ENCODE measurements at places on chromosomes 5 and 9.

GRCh38 chr9:70639853-70640814 lies 225.7 kb upstream of the KLF9 start:
- no peaks in the 10 kb centered on the region for H3K4me1 ChIP-seq
- no peaks in the 10 kb centered on the region for H3K27me3 ChIP-seq
- H3K4me3 ChIP-seq = no peak overlapping the region
- H3K27ac ChIP-seq = no peak overlapping the region
- peak; percentile 22 for DNase-seq
- no peaks in the 10 kb centered on the region for H3K36me3 ChIP-seq

- no peak overlapping the region for H3K27ac ChIP-seq
- peaks cover 4% of the 10 kb centered on the region for H3K36me3 ChIP-seq
- no peaks in the 10 kb centered on the region for H3K27me3 ChIP-seq
- no peaks in the 10 kb centered on the region for H3K4me1 ChIP-seq
- H3K4me3 ChIP-seq = no peak overlapping the region
These were observed 18.7 kb upstream of the NRARP start for GRCh38 chr9:137320555-137321384.

- DNase-seq = no peak
- H3K27me3 ChIP-seq = peaks cover 53% of the 10 kb centered on the region
- H3K4me3 ChIP-seq = peak overlapping the region; percentile 90
- H3K27ac ChIP-seq = peak overlapping the region; percentile 4
These were observed 572 bp downstream of the NR4A3 start for GRCh38 chr9:99822109-99822805.

DNA sequence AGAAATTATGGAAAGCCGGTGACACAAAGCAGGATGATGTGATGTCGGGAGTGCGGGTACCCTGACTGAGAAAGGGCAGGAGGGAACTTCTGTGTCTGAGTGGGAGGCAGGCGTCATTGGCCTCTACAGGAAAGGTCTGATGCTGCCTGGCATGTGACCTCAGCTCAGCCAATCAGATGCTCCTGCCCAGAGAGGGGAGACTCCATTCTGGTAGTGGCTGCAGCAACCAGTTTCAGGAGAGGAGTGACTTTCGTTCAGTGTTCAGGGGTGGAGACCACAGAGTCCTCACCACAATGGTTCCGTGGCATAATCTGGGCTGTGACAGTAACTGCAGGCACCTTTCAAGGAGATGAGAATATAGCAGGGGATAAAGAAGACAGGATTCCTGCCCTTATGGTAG lies 6.7 kb upstream of the SFXN1 start:
- H3K36me3 ChIP-seq = no peaks in the 10 kb centered on the region
- DNase-seq = no peak
- H3K27me3 ChIP-seq = peaks cover 92% of the 10 kb centered on the region
- no peaks in the 10 kb centered on the region for H3K4me1 ChIP-seq

- H3K27ac ChIP-seq = no peak overlapping the region
- H3K4me1 ChIP-seq = peaks cover 43% of the 10 kb centered on the region
- no peaks in the 10 kb centered on the region for H3K27me3 ChIP-seq
- peaks cover 62% of the 10 kb centered on the region for H3K36me3 ChIP-seq
- DNase-seq = no peak
These were observed 25.6 kb downstream of the SLC12A2 start for GRCh38 chr5:128109138-128109537.

- H3K27ac ChIP-seq = no peak overlapping the region
- no peak for DNase-seq
- H3K4me3 ChIP-seq = no peak overlapping the region
These were observed 252.2 kb downstream of the NR2F1-AS1 start for GRCh38 chr5:93328833-93329232.

DNA sequence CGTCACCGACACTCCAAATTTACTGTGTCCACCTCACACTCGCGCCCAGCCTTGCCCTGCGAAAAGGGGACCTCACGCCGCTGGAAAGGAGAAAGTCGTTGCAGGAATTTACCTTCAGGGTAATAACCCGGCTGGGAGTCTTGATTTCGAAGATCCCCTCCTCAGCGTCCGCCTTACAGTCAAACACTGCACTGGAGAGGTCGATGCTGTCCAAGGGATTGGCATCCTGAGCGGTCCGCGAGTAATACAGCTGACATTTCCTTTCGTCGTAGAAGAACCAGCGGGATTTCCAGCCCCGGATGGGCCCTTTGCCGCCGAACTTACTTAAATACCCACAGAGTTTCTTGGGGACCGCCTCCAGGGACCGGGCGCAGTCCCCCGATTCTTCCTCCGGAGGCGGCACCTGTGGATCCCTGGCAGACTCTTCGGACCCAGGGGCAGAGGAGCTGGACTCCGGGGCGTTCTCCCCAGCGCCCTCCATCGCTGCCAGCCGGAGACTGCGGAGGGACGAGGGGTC lies 330 bp downstream of the TBC1D2 start:
- peak overlapping the region; percentile 27 for H3K27ac ChIP-seq
- peaks cover 36% of the 10 kb centered on the region for H3K4me1 ChIP-seq
- H3K36me3 ChIP-seq = peaks cover 33% of the 10 kb centered on the region
- peak overlapping the region; percentile 82 for H3K4me3 ChIP-seq
- no peaks in the 10 kb centered on the region for H3K27me3 ChIP-seq

GRCh38 chr5:124927735-124928134 lies 181.3 kb upstream of the ZNF608 start:
- no peaks in the 10 kb centered on the region for H3K27me3 ChIP-seq
- H3K36me3 ChIP-seq = no peaks in the 10 kb centered on the region
- H3K4me3 ChIP-seq = no peak overlapping the region

- no peak for DNase-seq
- H3K27ac ChIP-seq = no peak overlapping the region
- no peaks in the 10 kb centered on the region for H3K4me1 ChIP-seq
- H3K27me3 ChIP-seq = no peaks in the 10 kb centered on the region
- no peak overlapping the region for H3K4me3 ChIP-seq
These were observed 15.9 kb upstream of the C5orf63 start for GRCh38 chr5:127089191-127089590.

DNA sequence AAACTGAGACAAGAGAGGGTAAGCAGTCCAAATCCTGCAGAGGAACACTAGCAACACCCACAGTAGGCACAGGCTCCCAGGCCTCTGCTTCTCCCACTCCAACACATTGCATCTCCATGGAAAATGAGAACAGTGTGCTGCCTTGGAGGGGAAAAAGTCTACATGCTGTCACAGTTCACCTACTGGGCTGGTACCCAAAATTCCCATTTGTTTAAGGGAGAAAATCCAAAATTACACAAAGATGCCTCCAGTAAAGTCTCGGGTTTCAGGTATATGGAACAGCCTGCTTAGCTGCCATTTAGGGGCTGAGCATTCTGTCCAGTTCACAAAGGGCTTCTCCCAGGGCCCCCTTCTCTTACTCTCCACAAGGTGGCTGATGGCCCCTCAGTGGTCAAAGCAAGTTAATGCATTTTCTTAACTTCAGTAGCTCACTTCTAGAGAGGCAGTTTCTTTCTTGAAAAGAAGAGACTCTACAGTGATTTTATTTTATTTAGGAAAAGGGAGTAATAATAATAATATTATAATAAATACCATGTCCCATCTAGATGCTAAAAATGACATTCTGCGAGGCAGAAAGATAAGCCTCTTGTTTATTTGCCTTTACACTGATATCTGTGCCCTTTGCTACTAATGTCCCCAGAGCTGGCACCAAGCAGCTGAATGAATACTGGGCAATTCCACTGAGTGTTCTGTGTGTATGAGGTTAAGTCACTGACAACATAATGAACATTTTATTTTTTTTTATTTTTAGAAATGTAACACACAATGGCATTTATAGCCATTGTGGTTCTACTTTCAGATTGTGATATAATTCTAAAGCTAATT lies 89.4 kb downstream of the RGS7BP start:
- H3K36me3 ChIP-seq = no peaks in the 10 kb centered on the region
- peak; percentile 10 for DNase-seq
- no peak overlapping the region for H3K4me3 ChIP-seq
- H3K27ac ChIP-seq = no peak overlapping the region
- no peaks in the 10 kb centered on the region for H3K27me3 ChIP-seq

DNA sequence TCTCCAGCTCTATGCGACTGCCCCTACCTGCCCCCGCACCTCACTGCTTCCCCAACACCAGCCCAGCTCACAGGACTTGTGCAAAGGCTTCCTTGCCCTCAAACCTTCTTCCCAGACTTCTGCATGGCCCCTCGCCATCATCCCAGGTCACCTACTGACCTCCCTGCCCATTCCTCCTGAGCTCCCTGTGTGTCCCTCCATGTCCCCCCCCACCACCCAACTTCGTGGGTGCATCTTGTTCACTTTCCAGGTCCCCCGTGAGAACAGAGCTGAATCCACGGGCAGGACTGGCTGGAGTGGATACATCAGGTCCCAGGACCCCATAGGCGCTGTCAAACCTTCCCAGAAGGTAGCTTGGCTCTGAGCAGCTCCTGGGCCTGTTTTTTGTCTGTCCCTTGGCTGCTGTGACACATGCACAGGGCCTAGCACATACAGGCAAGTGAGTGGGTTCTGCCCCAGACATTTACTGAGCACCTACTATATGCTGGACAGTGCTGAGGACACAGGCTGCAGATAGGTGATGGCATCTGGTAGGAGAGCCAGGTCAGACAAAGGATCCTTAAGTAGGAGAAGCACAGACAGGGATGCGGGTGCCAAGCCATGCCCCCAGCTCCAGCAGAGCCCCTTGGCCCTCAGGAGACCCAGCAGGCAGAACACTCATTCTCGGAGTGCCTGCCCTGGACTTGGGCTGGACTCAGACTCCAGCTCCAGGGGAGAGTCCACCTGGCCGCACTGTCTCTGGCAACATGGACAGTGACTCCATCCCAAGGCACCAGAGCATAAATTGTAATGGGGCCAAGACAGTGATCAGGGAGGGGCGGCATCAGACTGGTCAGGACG lies 15.0 kb downstream of the NINJ1 start:
- peak overlapping the region; percentile 80 for H3K27ac ChIP-seq
- H3K4me1 ChIP-seq = peaks cover 11% of the 10 kb centered on the region
- DNase-seq = no peak
- H3K4me3 ChIP-seq = no peak overlapping the region

- peaks cover 14% of the 10 kb centered on the region for H3K27me3 ChIP-seq
- DNase-seq = no peak
- H3K36me3 ChIP-seq = no peaks in the 10 kb centered on the region
These were observed 51.0 kb upstream of the RNU6ATAC start for GRCh38 chr9:134215420-134215698.

GRCh38 chr5:140159014-140159927 lies 15.7 kb upstream of the CYSTM1 start:
- DNase-seq = no peak
- peaks cover 24% of the 10 kb centered on the region for H3K4me1 ChIP-seq
- H3K27me3 ChIP-seq = no peaks in the 10 kb centered on the region
- peaks cover 6% of the 10 kb centered on the region for H3K36me3 ChIP-seq
- H3K27ac ChIP-seq = no peak overlapping the region
- H3K4me3 ChIP-seq = no peak overlapping the region

GRCh38 chr5:166285361-166285760 lies 2006.1 kb upstream of the WWC1 start:
- H3K4me3 ChIP-seq = no peak overlapping the region
- H3K27ac ChIP-seq = no peak overlapping the region
- H3K36me3 ChIP-seq = no peaks in the 10 kb centered on the region
- no peaks in the 10 kb centered on the region for H3K27me3 ChIP-seq
- no peaks in the 10 kb centered on the region for H3K4me1 ChIP-seq
- no peak for DNase-seq

DNA sequence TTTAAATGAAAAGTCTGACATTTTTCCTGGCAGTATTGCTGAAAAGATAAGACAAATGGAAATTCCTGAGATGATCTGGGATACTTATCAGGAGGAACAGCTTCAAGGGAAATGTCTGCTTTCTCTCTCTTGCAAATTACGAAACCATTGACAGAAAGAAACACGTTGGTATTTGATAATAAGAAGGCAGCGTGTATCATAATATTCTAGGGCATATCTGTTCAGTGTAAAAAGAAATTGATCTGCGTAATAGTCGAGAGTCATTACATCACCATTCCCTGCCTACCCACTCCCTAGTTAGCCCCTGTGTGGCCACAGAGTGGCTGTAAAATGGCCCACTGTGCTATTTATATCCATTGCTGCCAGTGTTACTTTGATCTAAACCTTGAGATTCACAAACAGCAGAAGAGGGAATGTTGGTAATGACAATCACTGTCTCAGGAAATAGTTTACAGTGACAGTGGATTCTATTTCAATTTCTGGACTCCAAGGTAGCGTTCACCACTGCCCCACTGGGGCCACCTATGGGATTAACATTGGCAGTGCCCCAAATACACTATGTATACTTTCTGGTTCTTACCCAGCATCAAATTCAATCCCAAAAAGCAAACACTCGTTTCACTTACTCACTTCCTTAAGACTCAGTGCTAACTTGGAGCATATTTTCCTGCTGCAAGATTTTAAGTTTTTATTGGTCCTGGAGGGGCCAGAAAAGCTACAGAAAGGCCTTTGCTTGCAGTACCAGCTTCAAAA lies 133.4 kb upstream of the GAS1 start:
- H3K27me3 ChIP-seq = peaks cover 25% of the 10 kb centered on the region
- no peaks in the 10 kb centered on the region for H3K4me1 ChIP-seq
- H3K4me3 ChIP-seq = no peak overlapping the region
- H3K27ac ChIP-seq = no peak overlapping the region
- H3K36me3 ChIP-seq = no peaks in the 10 kb centered on the region
- DNase-seq = peak; percentile 3

DNA sequence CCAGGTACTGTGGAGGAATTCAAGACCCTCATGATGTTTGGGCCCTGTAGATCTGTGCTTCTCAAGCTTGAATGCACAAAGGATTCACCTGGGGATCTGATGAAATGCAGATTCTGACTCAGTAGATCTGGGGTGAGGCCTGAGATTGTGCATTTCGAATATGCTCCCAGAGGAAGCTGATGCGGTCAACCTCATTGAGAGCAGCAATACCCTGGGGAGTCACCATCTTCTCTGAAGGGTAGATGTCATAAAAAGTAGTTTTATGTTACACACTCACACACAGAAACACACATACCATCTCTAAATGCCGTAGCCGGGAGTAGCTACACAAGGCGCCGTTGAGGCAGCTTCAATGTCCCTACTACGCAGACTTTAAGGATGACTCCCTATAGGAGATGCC lies 55.8 kb upstream of the CPEB4 start:
- H3K27ac ChIP-seq = no peak overlapping the region
- no peaks in the 10 kb centered on the region for H3K27me3 ChIP-seq
- no peaks in the 10 kb centered on the region for H3K4me1 ChIP-seq
- no peak overlapping the region for H3K4me3 ChIP-seq
- no peaks in the 10 kb centered on the region for H3K36me3 ChIP-seq
- no peak for DNase-seq

- DNase-seq = no peak
- no peaks in the 10 kb centered on the region for H3K27me3 ChIP-seq
- peaks cover 52% of the 10 kb centered on the region for H3K36me3 ChIP-seq
- peaks cover 16% of the 10 kb centered on the region for H3K4me1 ChIP-seq
These were observed 2.2 kb upstream of the STOML2 start for GRCh38 chr9:35105126-35105525.

- H3K4me3 ChIP-seq = no peak overlapping the region
- no peak overlapping the region for H3K27ac ChIP-seq
- no peaks in the 10 kb centered on the region for H3K27me3 ChIP-seq
- DNase-seq = no peak
- no peaks in the 10 kb centered on the region for H3K4me1 ChIP-seq
These were observed 90.7 kb upstream of the ELL2 start for GRCh38 chr5:96052374-96052773.

GRCh38 chr5:132830436-132831094 lies at the start of gene SHROOM1:
Gene SHROOM1 (minus strand): TSS chr5:132830647. CDS start chr5:132826140, 4,507 bp downstream.
- DNase-seq = peak; percentile 83
- H3K27ac ChIP-seq = peak within 1 kb of the TSS; percentile 79
- peak within 1 kb of the TSS; percentile 95 for H3K4me3 ChIP-seq
- H3K4me1 ChIP-seq = peaks cover 19% of the 10 kb centered on the region

Data from Calu3 (cell line).